ENCODE measurements at places on chromosomes 16 and 17. TPM values are rescaled to one million over a fixed set of nuclear protein-coding genes. Genes with fewer than 3 reads are reported as not detected.

Gene HBA2
- total RNA-seq, result not detected

Gene CDH11
- 265 TPM for total RNA-seq

Gene CACNG4
- not detected for total RNA-seq

Gene AGRP
- not detected for total RNA-seq

Gene B4GALNT2
- under 0.01 TPM for total RNA-seq

Gene PRSS22
- total RNA-seq, result not detected

Gene MAPT
- under 0.01 TPM for total RNA-seq

Gene CTRB1
- total RNA-seq, result not detected

Gene CD19
- not detected for total RNA-seq

Gene CCL1
- total RNA-seq, result not detected

Gene TOP2A
- 39.9 TPM for total RNA-seq

Gene SPEM2
- total RNA-seq, result not detected

Gene PPP1R27
- total RNA-seq, result not detected

Gene CCDC78
- 1.3 TPM for total RNA-seq

Gene HOXB7
- 1.7 TPM for total RNA-seq

Gene SLC5A10
- not detected for total RNA-seq

Gene DYNLL2
- 11.6 TPM for total RNA-seq

Gene NKD1
- not detected for total RNA-seq

Gene SLC2A4
- total RNA-seq, result not detected

Gene MYOCD
- total RNA-seq, result 11.0 TPM

Gene ITGA2B
- total RNA-seq, result under 0.01 TPM

Gene RGS11
- total RNA-seq, result 0.64 TPM

Gene CLDN7
- total RNA-seq, result 5.2 TPM

Gene ACSM3
- 0.86 TPM for total RNA-seq

Gene TNFRSF13B
- total RNA-seq, result not detected

Gene KCNH6
- total RNA-seq, result not detected

Gene WNT9B
- total RNA-seq, result under 0.01 TPM

Gene SOST
- not detected for total RNA-seq

Gene BAHCC1
- total RNA-seq, result 6.5 TPM

Gene CCL16
- not detected for total RNA-seq

Gene SNAI3
- not detected for total RNA-seq

Gene RANBP10
- 8.6 TPM for total RNA-seq

Gene NACA2
- total RNA-seq, result not detected

Gene GP1BA
- not detected for total RNA-seq

Gene PTX4
- 0.32 TPM for total RNA-seq

Gene WNT3
- 0.97 TPM for total RNA-seq

Gene SPNS1
- 33.2 TPM for total RNA-seq

Gene ANKRD40CL
- not detected for total RNA-seq

Gene CAPN15
- total RNA-seq, result 37.1 TPM

Gene MLKL
- total RNA-seq, result 8.7 TPM

Gene TBC1D3
- total RNA-seq, result not detected

Gene MSLN
- total RNA-seq, result 0.32 TPM

Gene OR1F1
- total RNA-seq, result under 0.01 TPM

Gene TNK1
- under 0.01 TPM for total RNA-seq

Gene KRTAP2-3
- 0.32 TPM for total RNA-seq

Gene CDYL2
- total RNA-seq, result 9.3 TPM

Gene CRYBA1
- 0.43 TPM for total RNA-seq

Gene RNU2-1
- total RNA-seq, result not detected

Gene SIAH1
- 28.9 TPM for total RNA-seq

Gene CHP2
- not detected for total RNA-seq

Gene CASKIN2
- 9.5 TPM for total RNA-seq

Gene SLC39A11
- total RNA-seq, result 16.0 TPM

Gene TMEM231
- 13.5 TPM for total RNA-seq

Gene ZSCAN10
- total RNA-seq, result under 0.01 TPM

Gene CDH1
- not detected for total RNA-seq

Measured in fibroblast of villous mesenchyme (primary cell).